Activated CD4-positive, alpha-beta T cell treated with anti-CD3 and anti-CD28 coated beads, Interleukin-2, amount 50 U/mL, for 24 hours (primary cell): ENCODE measurements at places on chromosomes 6 and 20.

- no peak for DNase-seq
These were observed 115.1 kb upstream of the TOP1 start for GRCh38 chr20:40913224-40914185.

DNA sequence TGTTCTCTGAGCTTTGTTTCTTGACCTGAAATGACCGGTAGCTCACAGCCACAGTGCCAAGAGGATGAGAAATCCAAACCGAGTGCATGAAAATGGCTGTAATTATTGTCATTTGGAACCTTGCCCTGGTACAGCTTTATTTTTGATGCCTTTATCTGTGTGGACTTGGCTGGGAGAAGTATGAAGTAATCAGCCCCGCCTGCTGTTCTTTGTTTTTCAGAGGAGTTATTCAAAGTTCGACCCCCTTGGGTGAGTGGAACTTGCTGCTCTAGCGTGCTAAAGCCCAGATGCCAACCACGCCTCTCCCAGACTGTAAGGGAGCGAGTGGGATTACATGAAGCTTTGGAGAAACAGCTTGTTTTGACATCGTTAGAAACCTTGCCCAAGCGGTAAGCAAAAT lies 48.3 kb downstream of the ECT2L start:
- no peak for DNase-seq

GRCh38 chr20:18057994-18058349 lies 256 bp upstream of the OVOL2 start:
- DNase-seq = no peak

GRCh38 chr20:10306440-10307358 lies 88.1 kb downstream of the SNAP25 start:
- DNase-seq = no peak

DNA sequence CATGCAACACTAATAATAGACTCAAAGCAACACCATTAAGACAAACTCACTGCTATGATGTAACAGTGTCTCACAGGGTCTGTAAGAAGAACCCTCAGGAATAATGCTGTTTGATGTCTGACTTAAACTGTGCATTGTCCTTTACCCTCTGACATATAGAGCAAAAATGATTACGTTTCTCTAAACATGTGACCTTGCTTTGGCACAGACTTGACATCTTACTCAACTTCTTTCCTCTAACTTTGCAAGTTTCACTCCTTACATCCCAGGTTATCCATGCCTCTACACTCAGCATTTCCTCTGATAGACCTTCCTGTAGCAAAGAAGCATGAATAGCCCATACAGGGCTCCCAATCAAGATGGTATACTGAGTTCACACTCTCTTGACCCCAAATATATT lies 252.7 kb downstream of the UST start:
- DNase-seq = no peak

DNA sequence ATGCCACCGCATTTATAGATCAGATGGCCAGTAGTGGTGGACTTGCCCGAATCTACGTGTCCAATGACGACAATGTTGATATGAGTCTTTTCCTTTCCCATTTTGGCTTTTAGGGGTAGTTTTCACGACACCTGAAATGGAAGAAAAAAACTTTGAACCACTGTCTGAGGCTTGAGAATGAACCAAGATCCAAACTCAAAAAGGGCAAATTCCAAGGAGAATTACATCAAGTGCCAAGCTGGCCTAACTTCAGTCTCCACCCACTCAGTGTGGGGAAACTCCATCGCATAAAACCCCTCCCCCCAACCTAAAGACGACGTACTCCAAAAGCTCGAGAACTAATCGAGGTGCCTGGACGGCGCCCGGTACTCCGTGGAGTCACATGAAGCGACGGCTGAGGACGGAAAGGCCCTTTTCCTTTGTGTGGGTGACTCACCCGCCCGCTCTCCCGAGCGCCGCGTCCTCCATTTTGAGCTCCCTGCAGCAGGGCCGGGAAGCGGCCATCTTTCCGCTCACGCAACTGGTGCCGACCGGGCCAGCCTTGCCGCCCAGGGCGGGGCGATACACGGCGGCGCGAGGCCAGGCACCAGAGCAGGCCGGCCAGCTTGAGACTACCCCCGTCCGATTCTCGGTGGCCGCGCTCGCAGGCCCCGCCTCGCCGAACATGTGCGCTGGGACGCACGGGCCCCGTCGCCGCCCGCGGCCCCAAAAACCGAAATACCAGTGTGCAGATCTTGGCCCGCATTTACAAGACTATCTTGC lies 725 bp downstream of the EEF1A1 start:
- peak; percentile 82 for DNase-seq

GRCh38 chr6:33205191-33206026 lies 954 bp downstream of the HSD17B8 start:
- no peak for DNase-seq

DNA sequence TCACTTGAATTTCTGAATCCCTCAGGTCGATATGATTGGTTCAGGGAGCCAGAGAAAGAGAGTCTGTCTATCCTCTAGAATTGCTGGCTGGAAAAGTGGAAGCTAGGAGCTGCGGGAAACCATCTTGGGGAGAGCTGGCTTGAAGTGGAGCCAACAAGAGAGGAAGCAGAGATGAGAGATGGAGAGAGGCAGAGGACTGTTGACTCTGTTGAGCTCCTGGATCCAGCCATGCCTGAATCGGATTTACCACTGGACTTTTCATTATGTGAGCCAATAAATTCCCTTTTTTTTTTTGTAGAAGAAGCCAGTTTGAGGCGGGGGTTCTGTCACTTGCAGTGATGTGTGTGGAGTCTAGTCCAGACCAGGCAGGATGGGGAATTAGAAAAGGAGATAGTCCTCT lies 13.9 kb upstream of the SLC9A8 start:
- no peak for DNase-seq

DNA sequence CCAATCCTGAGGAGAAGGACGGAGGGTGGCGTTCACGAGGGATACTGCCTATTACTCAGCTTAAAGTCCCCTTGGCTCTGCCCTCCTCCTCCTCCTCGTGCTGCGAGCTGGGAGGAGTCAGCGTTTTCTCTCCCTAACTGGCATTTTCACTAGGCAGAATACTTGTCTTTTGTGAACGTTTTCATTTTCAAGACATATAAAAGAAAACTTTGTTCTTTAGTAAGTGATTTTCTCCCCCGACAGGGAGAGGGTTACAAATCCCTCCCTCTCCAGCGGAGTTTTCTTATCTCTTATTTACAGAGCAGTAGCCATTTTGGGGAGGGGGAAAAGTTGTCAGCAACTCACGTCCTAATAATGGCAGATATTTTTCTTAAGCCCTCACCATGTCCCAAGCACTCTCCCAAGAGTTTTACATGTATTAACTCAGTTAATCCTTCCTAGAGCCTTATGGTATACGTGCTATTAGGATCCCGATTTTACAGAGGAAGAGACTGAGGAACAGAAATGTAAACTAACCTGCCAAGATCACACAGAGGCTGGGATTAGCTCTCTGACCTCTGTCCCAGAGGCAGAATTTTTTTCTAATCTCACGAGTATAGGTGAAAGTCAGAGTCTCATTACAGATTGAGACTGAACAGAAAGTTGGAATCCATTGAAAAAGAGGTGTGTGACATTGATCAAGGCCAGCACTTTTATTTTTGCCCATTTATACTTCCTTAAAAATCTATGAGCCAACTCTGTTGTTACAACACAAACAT lies 30.0 kb upstream of the ZNF217 start:
- peak; percentile 43 for DNase-seq

DNA sequence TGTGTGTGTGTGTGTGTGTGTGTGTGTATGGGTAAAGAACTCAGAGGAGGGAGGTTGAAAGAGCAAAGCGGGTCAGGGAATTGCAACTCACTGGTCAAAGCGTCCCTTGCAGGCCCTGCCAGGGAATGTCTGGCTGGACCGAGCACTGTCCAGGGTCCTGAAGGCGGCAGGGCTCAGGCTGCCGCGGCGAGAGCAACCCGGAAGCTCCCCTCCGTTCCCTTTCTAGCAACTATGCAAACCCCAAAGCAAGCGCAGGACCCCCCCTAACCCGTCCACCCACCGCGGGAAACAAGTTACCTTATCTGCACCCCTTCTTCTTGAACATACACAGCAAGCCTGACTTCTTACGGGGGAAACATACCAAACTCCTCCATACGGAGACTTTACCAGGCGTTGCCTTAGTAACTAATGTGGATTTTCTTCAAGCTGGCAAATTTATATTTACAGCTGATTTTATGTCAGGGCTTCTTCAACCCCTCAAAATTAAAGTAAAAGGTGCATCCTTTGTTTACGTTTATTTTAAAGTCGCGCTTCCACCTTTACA lies 538 bp upstream of the GRM1 start:
- no peak for DNase-seq

DNA sequence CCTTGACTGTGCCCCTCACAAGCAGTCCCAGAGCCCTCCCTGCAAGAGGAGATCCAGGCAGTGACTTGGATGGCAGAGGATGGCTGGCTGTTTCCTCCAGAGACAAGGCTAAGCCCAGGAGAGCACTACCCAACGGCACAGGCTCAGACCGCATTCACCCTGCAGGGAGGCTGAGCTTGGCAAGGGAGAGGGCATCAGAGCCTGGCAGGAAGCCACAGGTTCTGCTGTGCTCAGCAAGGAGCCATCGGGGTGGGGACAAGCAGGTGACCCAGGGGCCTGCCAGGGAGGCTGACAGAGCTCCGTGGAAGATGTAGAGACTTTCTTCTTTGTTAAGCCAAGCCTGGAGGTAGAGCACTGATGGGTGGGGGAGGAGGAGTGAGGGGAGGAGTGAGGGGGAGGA lies 159.2 kb upstream of the CST7 start:
- no peak for DNase-seq

DNA sequence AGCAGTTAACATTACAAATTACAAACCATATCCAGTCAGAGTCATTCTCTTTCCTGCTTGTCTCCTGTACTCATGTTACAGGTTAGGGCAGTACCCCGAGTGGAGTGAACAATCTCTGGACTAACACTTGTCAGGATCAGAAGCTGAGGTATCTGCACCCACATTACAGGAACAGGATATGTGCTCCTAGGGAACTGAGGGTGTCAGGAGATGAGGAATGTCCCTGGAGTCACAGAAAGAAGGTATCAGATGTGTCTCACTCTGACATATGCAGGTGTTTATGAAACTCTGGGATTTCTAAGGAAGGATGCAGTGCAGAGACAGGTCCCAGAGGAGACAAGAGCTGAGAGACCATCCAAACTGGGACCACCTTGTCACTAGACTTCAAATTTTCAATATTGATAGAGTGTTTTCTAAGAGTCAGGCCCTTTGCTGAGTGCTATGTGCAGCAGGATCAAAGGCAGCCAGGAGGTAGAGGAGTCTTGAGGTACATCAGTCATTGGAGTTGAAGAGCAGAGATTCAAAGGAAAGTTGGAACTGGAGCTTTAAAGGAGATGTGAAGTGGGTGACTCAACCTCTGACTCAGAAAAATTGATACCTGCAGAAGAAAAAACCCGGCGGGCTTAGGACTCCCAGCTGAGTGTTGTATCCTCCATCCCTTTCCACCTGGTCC lies 12.6 kb downstream of the HLA-DPB1 start:
- no peak for DNase-seq

- DNase-seq = no peak
These were observed 377.3 kb upstream of the JAG1 start for GRCh38 chr20:11051136-11051535.

GRCh38 chr20:17066902-17067301 lies 159.9 kb upstream of the PCSK2 start:
- DNase-seq = no peak

DNA sequence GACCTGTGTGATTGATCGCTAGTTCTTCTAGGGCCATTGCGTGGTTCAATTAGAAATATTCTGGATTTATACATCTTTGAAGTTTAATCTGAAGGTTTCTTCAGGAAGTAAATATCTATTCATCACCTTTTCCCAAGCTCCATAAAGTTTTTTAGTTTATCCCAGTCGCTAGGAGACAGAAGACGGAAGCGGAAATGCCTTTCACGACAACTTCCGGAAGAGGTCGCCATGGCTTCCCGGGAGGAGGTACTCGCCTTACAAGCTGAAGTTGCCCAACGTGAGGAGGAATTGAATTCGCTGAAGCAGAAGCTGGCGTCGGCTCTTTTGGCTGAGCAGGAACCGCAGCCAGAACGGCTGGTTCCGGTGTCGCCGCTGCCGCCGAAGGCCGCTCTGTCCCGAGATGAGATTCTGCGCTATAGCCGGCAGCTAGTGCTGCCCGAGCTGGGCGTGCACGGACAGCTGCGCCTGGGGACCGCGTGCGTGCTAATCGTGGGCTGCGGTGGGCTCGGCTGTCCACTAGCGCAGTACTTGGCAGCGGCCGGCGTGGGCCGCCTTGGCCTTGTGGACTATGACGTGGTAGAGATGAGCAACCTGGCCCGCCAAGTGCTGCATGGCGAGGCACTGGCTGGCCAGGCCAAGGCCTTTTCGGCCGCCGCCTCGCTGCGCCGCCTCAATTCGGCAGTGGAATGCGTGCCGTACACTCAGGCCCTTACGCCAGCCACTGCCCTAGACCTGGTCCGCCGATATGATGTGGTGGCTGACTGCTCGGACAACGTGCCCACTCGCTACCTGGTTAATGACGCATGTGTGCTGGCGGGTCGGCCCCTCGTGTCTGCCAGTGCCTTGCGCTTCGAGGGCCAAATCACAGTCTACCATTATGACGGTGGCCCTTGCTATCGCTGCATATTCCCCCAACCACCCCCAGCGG lies at the start of gene MOCS3:
TSS of gene MOCS3 (plus strand) at position 204 of the 928 bp plus-strand sequence. CDS start at position 229, 25 bp downstream.
- peak; percentile 59 for DNase-seq

- DNase-seq = no peak
These were observed 14.7 kb downstream of the CHRNA4 start for GRCh38 chr20:63346131-63347080.

DNA sequence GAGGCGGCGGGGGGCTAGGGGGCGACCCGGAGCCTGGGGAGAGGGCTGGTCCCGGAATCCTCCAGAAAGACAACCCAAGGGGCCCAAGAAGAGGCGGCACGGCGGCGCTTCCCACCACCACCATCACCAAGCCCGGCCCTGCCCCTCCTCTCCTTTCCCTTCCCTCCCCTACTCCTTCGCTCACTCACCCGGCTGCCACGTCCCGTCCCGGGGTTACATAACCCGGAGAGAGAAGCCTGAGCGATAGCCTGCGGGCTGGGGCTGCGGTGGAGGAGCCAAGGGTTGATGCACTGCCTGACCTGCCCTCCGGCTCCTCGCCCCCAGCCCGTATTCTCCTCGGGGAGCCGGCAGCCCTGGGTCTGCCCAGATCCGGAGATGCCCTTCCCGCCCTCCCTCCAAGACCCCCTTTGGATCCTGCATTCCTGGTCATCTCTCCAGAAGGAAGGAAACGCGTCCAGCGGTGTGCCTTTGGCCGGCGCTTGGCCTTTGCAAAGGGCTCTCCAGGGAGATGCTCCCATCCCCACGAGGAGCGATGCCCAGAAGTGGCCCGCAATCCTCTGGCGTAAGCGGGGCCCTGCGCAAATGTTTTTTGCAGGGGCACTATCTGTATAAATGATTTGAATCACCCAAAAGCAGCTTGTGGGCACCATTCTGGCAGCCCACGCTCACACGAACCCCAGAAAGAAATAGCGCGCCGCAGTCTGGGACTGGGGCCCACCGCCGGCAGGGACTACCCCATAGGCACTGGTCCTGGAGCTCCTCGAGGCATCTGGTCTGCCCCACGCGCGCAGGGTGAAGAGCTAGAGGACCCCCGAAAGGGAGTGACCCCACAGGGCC lies 4.6 kb upstream of the CPXM1 start:
- no peak for DNase-seq
